ENCODE measurements at places on chromosomes 6 and 20.

GRCh38 chr6:41967312-41968287 lies 26.0 kb upstream of the CCND3 start:
- DNase-seq: no peak

GRCh38 chr20:58743929-58744534 lies 51.4 kb downstream of the NPEPL1 start:
- no peak for DNase-seq

- DNase-seq: no peak
Measured at GRCh38 chr20:3685341-3685740, 3.5 kb upstream of the ADAM33 start.

DNA sequence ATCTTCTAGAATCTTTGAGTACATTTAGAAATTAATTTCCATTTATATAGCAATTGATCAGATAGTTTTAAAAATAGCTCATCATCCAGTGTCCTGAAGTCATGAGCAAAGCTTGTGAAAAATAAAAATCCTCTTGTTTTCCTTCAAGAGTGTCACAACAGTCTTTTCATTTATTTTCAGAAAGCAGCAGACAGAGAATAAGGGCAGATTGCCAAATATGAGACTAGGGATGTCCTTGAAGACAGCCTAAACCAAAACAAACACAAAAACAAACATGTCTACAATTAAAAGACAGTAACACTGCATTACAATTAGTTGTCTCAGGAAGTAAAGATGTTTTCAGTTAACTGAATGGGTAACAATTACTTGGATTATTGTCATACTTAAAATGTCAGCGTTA lies 682.8 kb downstream of the TFAP2A start:
- DNase-seq: no peak

- no peak for DNase-seq
Measured at GRCh38 chr6:50815436-50816114, 3.1 kb upstream of the TFAP2B start.

DNA sequence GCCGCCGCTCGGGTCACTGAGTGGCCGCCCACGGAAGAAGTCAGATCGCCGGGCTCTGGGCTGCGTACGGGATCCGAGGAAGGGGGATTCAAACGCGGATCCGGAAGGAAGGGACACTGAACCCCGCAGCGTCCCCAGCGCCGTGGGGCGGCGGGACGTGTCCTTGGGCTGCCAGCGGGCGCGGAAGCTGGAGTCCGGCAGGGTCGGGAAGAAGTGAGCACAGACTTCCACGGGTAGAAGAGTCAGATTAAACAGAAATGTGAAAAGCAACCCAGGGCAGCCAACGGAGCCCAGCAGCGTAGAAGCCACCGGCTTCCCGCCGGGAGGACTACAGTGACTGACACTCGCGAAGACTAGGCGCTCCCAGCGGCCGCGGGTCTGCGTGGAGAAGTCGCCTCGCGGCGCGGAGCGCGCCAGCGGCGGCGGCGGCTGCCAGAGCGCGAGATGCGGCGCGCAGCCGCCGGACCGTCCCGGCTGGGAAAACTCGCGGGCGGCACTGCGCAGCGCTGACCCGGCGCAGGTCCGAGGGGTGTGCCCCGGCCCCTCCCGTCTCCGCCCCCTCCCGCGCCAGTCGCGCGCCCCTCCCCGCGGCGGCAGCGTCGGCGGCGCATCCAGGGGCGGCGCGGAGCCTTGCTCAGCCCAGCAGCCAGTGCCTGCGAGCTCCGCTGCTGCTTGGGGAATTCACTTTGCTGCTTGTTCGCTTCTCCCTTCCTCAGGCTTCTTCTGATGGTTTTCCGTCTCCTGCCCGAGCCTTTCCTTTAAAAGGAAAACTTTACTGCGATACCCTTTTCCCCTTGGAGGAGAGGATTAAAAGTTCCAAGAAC lies at the start of gene SAMD5:
SAMD5 (plus strand) TSS at position 649 of the 824 bp plus-strand sequence. CDS start 239 bp downstream, outside the sequence.
- DNase-seq: no peak

- DNase-seq: no peak
Measured at GRCh38 chr6:68958327-68958726, 323.2 kb downstream of the ADGRB3 start.

DNA sequence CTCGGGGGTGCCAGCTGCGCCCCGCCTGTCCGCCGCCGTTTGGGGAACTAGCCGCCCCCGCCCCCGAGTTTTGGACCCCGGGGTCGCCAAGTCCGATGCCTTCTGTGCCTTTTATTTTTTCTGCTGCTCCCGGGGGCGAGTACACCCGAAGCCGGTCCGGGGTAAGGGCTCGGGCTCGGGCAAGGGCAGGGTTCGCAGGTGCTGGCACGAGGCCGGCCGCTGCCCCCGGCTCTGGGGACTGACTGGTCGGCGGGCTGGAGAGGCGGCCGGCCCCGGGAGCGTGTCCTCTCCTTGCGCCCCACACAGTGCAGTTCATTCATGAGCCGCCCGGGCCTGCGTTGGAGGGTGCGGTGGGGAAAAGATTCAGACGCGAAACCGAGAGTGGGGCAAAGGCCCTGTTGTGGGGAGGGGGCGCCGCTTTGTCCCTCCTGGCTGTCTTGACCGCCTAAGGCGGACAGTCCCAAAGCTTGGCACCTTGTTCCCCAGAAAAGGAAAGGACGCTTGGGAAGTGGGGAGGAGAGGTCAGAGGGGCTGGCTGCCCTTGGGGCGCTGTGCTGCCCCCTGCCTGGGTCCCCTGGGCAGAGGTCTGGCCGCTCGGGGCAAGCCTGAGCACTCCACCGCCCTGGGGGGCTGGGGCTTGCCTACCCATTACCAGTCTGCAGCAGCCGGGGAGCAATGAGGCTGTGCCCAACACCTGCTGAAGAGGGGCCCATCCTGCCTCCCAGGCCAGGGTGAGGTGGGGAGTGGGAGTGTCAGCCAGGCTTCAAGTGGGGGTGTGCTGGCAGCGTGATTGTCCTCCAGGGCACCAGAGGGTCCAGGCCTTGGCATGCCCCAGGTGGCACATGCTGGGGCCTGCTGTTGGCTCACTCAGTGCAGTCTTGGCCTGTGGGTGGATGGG lies 915 bp downstream of the TMEM63B start:
- no peak for DNase-seq

GRCh38 chr6:1917626-1918371 lies 308.1 kb downstream of the FOXC1 start:
- DNase-seq: no peak

DNA sequence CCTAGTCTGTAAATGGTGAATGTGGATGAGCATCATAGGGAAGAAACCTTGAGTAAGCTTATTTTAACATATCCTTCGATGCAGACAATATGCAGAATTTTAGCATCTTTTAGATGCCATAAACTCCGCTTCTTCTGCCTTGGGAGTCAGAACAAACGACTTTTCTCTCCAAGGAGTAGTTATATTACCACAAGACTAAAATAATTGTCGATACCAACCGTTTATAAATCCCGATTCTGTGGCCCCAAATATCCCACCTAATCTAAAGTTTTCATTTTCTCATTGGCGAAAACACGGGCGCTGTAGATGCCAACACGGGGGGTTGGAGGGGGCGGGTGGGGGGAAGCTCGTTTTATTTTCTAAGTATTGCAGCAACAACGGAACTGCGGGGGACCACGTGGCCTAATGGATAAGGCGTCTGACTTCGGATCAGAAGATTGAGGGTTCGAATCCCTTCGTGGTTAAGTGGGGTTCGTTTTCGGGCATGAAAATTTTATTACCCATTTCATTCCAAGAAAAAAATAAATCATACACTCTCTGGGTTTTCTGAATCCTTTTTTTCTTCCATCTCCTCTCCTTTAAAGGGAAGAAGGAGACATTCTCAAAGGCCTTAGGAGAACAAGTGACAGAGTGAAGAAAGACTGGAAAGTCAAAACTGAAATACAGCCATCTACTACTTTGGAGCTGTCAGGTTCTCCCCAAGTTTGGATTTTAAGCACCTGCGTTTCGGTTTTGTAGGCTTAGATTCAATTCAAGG lies 65.5 kb upstream of the BTN3A2 start:
- no peak for DNase-seq

GRCh38 chr6:24909241-24910216 lies 26.2 kb downstream of the RIPOR2 start:
- no peak for DNase-seq
